Femur (tissue), 1 donor: ENCODE measurements at places on chromosomes 6 and 20.

- no peak for DNase-seq
Observed at GRCh38 chr6:15089569-15090144, 156.2 kb upstream of the JARID2 start.

- DNase-seq = no peak
Observed at GRCh38 chr6:2230659-2231277, 14.6 kb downstream of the GMDS start.

DNA sequence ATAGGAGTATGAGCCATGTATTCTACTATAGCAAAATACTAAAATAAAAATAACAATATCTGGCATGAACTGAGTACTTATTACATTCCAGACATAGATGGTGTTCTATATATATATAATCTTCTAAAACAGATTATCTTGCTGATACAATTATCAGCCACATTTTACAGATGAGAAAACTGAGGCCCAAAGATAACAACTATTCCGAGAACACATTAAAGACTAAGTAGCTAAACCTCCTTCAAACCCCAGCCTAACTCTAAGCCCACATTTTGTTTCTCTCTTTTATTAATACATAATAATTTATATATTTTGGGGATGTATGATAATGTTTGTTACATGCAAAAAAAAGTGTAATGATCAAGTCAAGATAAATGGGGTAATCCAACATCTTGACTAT, 98.7 kb upstream of the RUNX2 start:
- DNase-seq = no peak

GRCh38 chr6:113805173-113805790, 51.9 kb upstream of the MARCKS start:
- DNase-seq = no peak

DNA sequence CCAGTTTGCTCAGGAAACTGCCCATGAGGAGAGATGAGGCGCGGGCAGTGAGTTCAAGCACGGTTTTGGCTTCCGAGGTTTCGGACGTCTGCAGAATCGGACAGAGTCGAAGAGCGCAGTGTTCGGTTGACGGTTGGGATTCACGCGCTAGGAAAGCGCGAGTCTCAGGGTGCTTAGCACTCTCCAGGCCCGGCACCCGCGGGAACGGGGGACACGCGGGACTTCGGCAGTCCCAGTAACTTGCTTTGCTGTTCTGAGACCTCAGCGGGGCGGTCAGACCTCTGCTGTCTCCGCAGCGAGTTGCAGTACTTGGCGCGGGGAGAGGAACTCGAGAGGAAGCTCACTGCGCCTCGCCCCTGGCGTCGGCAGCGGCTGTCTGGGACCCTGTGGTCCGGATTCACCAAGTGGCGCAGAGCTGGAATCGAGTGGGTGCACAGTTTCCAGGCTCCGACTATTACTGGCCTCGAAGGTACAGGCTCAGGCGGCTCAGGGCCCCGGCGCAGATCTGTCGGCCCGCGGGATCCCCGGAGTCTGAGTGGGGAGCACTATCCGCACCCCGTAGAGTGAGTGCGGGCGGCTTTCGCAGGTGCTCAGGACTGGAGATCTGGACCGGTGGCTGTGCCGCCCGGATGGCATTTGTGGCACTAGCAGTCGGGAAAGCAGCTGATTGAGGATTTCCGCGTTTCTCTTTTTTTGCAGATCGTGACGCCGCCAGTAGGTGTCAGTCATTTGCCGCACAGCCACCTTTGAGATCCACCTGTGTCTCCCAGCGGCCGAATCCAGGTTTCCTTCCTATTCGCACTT, at the start of gene POM121L2:
Gene POM121L2, minus strand, starts transcription at position 128 of the 804 bp plus-strand sequence. Its CDS starts 103 bp downstream, at position 25.
- peak; percentile 55 for DNase-seq

DNA sequence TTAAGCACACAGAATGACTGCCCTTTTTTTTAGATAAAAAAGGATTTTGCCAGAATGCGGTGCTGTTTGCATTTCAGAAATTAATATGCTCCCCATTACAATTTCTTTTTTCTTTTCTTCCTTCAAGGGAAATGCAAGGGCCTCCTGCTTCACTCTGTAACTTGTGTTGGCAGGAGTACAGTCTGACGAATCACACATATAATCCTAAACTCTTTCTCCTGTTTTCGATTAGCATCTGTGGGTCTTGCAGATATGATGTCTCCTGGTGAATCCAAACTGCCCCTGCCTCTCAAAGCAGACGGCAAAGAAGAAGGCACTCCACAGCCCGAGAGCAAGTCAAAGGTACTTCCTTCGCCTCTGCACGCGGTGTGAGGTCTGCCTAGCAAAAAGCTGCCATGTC, 149.5 kb downstream of the TMEM242 start:
- DNase-seq = no peak

DNA sequence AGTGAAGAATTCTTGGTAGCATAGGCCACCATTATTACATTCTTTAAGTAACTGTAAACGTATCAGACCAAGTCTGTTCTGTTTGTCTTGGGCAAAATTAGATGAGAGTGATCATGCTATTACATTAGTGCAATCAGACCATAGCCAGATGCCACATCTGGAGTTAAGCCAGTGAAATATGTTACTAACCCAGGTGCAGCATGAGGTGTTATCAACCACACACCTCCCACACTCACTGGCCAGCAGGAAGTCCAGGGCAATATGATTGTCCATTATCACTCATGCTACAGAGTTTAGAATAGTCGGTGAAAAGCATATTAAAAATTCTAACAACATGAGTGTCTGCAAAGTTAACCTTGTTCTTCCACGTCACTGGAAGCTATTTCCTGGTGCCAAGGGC, 174.7 kb upstream of the PROKR2 start:
- no peak for DNase-seq

- DNase-seq = no peak
Observed at GRCh38 chr20:23065266-23066201, 16.1 kb upstream of the THBD start.

DNA sequence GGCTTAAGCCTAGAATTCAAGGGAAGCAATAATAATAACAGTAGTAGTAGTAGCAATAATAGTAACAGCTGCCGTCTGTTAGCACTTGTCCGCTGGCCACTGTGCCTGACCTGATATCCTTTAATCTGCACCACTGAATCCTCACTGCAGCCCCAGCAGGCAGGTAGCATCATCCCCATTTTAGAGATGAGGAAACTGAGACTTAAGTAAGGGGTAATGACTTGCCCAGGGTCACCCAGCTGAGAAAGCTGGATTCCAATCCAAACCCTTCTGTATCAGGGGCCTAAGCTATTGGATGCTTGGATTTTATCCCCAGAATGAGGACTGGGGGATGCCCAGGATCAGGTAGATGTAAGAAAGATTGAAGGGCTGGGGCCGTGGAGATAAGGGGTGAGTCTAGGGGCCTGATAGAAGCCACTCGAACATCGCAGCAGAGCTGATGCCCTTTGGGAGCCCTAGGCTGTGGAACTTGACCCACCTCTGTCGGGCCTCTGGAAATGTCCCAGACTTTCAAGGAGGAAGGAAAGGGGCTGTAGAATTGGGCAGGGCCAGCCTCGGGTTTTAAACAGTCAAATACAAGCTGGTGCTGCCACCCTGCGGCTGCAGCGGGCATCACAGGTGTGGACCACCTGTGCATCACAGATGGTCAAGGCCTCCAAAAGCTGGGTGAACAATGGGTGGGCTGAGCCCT, 102.1 kb upstream of the MYL9 start:
- DNase-seq = peak; percentile 73

- DNase-seq = no peak
Observed at GRCh38 chr6:35569011-35569461, 56.3 kb upstream of the TULP1 start.

GRCh38 chr20:11323816-11324215, 593.9 kb upstream of the BTBD3 start:
- no peak for DNase-seq

GRCh38 chr6:151811081-151811480, 3.6 kb downstream of the ESR1 start:
- DNase-seq = no peak

GRCh38 chr20:43293068-43293786, 103.5 kb upstream of the PTPRT start:
- no peak for DNase-seq

DNA sequence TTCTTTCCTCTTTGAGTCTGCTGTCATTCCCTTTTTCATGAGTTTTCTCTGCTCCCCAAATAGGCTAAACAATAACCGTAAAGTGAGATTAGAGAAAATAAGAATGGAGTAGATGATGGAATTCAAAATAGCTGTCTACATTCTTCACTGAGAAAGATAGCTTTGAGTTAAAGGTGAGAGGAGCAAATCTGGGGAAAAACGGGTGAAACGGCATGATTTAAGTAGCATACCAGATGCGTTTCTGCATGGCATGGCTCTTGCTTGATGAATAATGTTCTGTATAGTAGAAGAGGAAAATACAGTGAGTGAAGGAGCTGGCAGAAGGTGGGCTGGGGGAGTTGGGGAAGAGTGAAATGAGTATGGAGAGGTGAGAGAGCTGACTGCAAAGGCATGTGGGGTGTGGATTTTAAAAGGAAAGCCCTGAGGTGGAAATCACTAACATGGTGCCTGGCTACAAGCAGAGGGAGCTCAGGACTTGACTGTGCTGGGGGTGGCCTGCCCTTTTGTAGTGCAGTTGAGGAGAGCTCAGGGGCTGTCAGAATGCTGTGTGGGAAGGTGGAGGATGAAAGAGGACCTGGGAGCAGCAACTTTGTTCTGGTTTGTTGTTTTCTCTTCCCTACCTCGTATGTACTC, 8.8 kb downstream of the BICRAL start:
- DNase-seq = no peak

DNA sequence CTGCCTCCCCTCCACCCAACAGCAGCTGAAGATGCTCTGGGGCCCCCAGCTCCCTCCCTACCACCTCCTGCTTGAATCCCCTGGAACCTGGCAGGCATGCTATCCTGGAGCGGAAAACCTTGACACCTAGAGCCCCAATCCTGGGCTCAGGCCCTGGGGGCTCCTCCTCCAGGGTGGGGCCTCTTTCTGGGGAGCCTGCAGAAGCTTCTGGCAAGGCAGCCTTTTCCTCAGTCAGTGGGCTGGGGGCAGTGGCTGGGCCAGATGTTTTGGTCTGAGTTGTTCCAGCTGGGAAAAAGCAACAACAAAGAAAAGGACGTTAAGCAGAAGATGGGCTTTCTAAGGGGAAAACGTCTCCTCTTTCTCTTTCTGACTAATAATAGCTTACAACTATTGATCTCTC, 21.1 kb downstream of the KIAA1755 start:
- no peak for DNase-seq

DNA sequence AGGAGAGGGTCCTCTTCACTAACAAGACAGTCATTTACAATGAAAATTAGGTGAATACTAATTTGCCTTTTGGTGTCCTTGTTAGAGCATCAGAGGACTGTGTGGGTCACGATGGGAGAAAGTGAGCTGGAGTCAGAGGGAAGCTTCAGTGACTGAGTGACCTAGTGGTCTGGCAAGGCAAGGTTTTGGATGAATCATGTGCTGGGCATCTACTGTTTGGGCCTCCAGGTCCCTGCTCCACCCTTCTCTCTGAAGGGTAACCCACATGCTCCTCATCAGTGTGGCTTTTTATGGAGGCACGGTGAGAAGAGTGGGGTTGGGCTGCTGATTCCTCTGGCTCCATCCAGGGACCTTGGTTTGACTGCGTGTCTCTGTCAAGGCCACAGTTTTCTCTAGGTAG, 60.5 kb upstream of the EXOC2 start:
- no peak for DNase-seq

GRCh38 chr20:15895126-15895525, 678.1 kb downstream of the KIF16B start:
- DNase-seq = no peak

DNA sequence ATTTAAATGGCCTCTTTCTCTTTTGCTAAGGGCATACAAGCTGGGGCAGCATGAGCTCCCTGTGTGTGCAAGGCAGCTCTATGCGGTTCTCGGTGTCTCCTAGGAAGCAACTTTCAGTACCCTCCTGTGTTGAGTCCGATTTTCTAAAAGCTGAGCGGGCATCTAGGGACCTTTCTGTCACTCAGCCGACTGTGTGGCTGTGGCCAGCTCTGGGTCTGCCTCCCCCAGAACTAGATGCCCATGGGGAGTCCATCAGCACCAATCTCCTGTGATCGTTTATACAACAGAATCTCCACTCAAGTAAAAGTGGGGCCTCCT, 7.5 kb downstream of the NELFCD start:
- no peak for DNase-seq

DNA sequence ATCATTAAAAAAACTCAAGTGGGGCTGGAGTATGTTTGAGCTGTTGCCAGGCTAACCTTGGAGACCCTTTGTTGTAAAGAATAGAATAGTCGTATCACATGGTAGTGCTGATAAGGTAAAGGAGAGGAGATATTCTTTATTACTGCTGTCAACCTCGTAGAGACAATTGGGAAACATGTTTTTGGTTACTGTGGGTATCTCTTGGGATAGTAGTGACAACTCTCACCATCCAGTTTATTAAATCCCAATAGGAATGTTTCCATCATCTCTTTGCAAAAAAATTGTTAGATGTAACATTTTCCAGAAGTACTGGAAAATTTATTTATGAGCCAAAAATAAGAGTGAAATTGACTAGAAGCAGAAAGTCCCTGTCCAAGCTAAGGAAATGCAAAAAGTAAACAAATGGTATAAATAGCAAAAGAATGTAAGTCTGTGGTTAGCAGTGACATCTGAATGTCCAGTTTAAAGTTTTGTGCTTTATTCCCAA, 829.3 kb upstream of the CITED2 start:
- DNase-seq = no peak

GRCh38 chr6:162856885-162857284, 129.1 kb downstream of the PACRG start:
- DNase-seq = peak; percentile 70

DNA sequence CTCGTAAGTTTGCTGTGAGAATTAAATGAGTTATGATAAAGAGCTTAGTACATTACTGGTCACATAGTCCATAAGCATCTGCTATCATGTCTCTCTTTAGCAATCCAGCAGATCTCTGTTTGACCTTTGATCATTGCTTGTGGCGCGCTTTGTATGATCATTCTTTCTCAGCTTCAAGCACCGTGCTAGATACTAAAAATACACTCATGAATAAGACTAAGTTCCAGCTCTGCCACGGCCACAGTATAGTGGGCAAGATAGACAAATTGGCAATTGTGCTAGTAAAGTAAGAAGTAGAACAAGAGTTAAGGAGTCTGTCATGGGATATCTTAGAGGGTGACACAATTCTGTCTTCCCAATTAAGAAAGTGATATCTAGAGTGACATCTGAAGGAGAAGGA, 75.2 kb upstream of the ADGRF1 start:
- no peak for DNase-seq

DNA sequence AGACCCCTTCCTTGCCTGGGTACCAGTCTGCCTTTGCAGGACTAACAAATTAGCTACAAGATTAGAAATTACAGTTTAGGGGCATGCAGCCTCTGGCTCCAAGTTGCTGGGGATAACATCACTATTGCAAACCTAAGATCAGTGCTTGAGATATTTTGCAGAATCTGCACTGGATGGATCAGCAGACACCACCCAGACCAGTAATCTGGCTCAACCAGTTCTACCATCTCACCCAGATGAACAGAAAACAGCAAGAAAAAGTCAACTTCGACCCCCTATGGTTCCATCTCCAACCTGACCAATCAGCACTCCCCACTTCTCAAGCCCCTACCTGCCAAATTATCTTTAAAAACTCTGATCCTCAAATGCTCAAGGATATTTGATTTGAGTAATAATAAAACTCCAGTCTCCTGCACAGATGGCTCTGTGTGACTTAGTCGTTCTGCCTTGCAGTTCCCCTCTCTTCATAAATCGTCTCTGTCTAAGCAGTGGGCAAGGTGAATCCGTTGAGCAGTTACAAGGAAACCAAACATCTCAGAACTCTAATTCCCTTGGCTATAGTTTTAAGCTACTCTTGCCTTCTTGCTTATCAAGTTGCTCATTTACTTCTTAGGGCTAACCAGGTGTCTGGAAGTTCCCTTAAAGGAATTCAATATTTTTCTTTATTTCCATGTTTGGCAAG, 16.1 kb upstream of the LMBRD1 start:
- DNase-seq = no peak
